Lower lobe of right lung (tissue), 2 donors: ENCODE measurements at places on chromosomes 4 and X. TPM values are rescaled to one million over a fixed set of nuclear protein-coding genes. Genes with fewer than 3 reads are reported as not detected.

DNA sequence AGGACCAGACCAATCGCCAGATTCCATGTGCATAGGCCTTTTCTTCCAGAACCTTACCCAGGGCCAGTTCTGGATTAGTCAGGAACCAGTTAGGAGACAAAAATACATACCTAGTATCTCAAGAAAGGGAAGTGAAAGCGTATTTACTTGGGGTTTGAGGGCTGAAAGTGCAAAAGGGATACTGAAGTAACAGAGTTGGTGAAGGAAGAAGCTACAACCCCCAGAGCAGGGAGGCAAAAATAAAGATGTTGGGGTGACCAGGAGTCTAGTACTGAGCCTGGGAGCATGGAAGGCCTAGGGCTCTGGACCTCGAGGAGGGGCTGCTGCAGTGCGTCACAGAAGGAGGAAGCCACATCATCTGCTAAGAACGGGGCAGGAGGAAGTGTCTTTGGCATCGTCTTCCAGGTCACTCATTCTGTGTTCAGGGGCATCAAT lies 38.3 kb downstream of the TKTL1 start:
- H3K4me1 ChIP-seq: no peaks in the 10 kb centered on the region
- no peaks in the 10 kb centered on the region for H3K27me3 ChIP-seq
- no peaks in the 10 kb centered on the region for H3K36me3 ChIP-seq
- H3K4me3 ChIP-seq: no peak overlapping the region
- H3K27ac ChIP-seq: no peak overlapping the region

DNA sequence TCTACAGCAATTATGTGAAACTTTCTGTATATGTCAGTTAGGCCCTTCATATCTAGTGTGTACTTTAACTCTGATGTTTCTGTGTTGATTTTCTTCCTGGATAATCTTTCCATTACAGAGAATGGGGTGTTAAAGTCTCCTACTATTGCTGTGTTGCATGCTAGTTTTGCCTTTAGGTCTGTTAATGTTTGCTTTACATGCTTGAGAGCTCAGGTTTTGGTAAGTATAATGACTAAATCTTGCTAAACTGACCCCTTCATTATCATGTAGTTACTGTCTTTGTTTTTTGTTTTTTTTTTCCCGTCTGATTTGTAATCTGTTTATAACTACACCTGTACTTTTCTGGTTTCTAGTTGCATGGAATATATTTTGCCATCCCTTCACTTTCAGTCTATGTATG lies 63.6 kb upstream of the UGT2B15 start:
- no peak overlapping the region for H3K27ac ChIP-seq
- no peaks in the 10 kb centered on the region for H3K4me1 ChIP-seq
- no peak overlapping the region for H3K4me3 ChIP-seq
- no peak for DNase-seq

GRCh38 chrX:41718481-41719235 lies 5.3 kb upstream of the GPR82 start:
- no peaks in the 10 kb centered on the region for H3K27me3 ChIP-seq
- H3K27ac ChIP-seq: no peak overlapping the region
- no peak for DNase-seq

GRCh38 chrX:141278306-141278705 lies 36.0 kb upstream of the SPANXC start:
- H3K27ac ChIP-seq: no peak overlapping the region
- no peak for DNase-seq
- no peaks in the 10 kb centered on the region for H3K4me1 ChIP-seq
- H3K27me3 ChIP-seq: no peaks in the 10 kb centered on the region

DNA sequence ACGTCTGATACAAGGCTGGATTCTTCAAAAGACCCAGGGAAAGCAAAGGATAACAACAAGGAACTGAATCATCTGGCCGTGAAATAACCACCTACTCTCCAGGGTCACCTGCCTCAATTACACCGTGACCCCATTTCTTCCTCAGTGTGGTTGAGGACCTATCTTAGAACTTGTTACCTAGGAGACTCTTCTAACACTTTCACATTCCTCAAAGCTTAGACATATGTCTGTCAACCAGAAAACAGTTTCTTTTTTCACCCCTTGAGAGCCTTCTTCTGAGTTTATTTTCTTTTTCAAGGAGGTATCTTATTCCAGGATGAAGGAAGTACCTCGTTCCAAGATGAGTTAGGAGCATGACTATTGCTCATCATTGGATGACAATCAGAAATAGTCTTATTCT lies 337.8 kb downstream of the ARHGAP24 start:
- H3K4me1 ChIP-seq: no peaks in the 10 kb centered on the region
- no peak overlapping the region for H3K4me3 ChIP-seq
- H3K27ac ChIP-seq: no peak overlapping the region
- no peaks in the 10 kb centered on the region for H3K36me3 ChIP-seq

GRCh38 chr4:154989511-154989910 lies 208.4 kb downstream of the RBM46 start:
- H3K36me3 ChIP-seq: no peaks in the 10 kb centered on the region
- H3K27ac ChIP-seq: no peak overlapping the region
- no peaks in the 10 kb centered on the region for H3K4me1 ChIP-seq

GRCh38 chr4:128135391-128135790 lies 74.3 kb downstream of the LARP1B start:
- no peaks in the 10 kb centered on the region for H3K4me1 ChIP-seq
- no peaks in the 10 kb centered on the region for H3K36me3 ChIP-seq
- DNase-seq: no peak

- H3K27me3 ChIP-seq: no peaks in the 10 kb centered on the region
- H3K27ac ChIP-seq: no peak overlapping the region
- DNase-seq: no peak
- no peak overlapping the region for H3K4me3 ChIP-seq
Observed at GRCh38 chrX:74232859-74233258, 71.1 kb upstream of the ZCCHC13 start.

DNA sequence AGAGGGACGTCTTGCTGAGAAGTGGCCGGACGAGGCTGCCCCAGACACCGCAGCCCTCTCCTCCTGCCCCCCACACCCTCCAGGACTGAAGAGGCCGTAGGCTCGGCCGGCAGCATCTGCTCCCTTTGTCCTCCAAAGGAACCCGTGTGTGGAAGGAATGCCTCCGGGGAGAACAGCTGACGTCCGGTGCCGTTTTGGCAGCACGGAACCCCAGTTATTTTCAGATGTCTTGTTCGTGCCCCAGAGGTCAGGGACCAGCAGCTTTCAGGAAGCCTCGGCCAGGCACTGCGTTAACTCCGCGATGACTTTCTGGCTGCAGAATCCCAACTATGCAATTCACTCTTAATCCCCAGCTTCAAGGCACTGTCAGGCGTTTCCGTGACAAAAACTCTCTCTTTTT lies 10.9 kb upstream of the PPP2R3B start:
- no peak for DNase-seq
- H3K4me1 ChIP-seq: no peaks in the 10 kb centered on the region
- H3K27ac ChIP-seq: no peak overlapping the region
- no peak overlapping the region for H3K4me3 ChIP-seq
- no peaks in the 10 kb centered on the region for H3K36me3 ChIP-seq

Gene PNMA5
- 0.18 TPM for total RNA-seq

Gene EXOC1L
- total RNA-seq: not detected

Gene CTAG1A
- not detected for total RNA-seq

Gene GCNA
- total RNA-seq: 2.1 TPM

Gene RAB9A
- 32.8 TPM for total RNA-seq

Gene MID1IP1
- total RNA-seq: 95.5 TPM
